CD4-positive, alpha-beta T cell treated with Interleukin-6 at 100 ng/mL for 8 hours (primary cell): ENCODE measurements at places on chromosomes 16 and 17.

DNA sequence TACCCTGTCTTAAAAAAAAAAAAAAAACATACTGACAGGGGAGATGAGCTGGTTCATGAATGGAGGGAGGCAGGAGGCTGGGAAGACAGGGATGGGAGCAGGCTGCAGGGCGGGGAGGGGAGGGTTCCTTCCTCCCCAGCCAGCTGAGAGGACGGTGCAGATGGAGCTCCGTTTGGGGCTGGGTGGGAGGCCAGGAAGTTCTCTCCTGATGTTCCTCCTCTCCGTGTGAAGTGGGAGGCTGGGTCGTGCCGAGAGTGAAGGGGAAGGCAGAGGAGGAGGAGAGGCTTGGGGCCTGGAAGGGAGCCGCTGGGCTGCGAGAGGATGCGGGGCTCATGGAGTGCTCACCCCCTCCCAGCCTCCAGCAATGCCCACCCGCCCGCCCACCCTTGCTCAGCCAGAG is 21.3 kb downstream of the SBK1 start:
- no peak for DNase-seq

DNA sequence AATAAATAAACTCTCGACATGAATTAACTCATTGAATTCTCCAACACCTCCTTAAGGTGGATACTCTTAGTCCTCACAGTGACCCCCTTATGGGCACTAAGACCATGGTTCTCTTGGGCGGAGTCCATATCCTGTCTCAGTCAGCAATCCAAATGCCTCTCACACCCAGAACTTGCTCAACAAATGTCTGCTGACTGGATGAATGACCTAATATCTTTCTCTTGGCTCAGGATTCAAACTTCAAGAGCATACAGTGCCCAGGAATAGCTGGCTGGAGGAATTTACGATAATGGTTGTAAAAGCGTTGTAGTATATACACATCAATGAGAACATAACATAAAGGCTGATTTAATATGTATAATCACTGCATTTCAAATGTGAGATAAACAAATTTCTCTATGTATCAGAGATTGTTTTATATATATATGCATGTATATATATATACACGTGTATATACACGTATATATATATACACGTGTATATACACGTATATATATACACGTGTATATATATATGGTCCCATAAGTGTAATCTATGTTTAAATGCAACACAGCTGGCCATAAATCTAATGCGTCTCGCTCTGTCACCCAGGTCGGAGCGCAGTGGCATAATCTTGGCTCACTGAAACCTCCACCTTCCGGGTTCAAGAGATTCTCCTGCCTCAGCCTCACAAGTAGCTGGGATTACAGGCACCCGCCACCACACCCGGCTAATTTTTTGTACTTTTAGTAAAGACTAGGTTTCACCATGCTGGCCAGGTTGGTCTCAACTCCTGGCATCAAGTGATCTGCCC is 6.5 kb upstream of the UBB start:
- no peak for DNase-seq

GRCh38 chr17:77846531-77847085 is 111.9 kb upstream of the TNRC6C start:
- DNase-seq, result peak; percentile 44

- no peak for DNase-seq
Observed at GRCh38 chr16:63458846-63459245, 1422.6 kb upstream of the CDH8 start.

- no peak for DNase-seq
Observed at GRCh38 chr16:24125214-24125613, 130.9 kb upstream of the CACNG3 start.

- no peak for DNase-seq
Observed at GRCh38 chr17:41652461-41652970, 28.1 kb upstream of the KRT17 start.

DNA sequence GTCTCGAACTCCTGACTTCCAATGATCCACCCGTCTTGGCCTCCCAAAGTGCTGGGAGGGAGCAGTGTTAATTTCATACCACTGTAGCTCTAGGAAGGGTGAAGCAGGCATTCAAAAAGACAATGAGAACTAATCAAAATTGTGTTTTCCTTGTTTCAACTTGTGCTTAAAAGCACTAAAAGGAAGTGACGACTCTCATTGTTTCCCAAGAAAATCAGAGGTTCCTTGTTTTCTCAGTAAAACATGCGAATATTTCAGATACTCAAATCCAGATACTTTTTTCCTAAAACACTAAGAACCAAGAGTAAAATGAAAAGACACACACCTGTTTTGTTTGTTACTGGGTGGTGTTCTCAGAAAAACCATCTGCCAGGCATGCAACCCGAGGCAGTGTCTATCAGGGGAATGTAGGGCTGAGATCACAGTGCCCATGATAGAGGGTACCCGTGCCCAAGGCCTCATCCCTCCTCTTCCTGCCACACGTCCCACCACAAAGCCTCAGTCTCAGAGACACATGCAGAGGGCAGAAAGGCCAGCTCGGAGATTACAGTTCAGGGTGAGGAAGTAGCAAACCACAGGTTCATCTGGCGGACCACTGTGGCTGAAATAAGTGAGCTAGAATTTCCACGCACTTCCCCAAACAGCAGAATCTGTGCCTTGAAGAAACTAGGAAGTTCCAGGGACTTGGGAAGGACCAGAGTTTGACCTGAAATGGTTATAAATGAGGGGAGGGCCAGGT is 33.7 kb downstream of the GINS3 start:
- DNase-seq, result peak; percentile 10

- DNase-seq, result no peak
Observed at GRCh38 chr17:28544402-28545140, 7.9 kb downstream of the UNC119 start.

GRCh38 chr16:81624403-81624759 is 154.7 kb upstream of the PLCG2 start:
- DNase-seq, result no peak

- no peak for DNase-seq
Observed at GRCh38 chr17:81294512-81295030, 536 bp downstream of the SLC38A10 start.

- no peak for DNase-seq
Observed at GRCh38 chr17:28347261-28347891, 10.0 kb downstream of the POLDIP2 start.

DNA sequence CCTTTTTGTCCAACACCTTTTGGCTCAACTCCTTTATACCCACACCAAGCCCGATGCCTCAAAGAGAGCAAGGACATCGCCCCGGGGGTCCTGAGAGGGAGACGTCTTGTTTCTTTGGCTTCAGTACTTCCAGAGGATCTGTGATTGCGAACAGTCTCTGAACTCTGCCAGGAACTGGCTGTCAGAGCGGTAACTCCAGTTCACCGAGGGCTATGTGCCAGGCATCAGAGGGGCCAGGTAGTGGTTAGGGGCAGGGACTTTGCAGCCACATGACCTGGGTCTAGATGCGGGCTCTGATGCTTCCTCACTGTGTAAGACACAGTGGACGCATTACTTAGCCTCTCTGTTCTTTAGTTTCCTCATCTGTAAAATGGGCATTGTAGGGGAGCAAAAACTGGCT is 21.6 kb downstream of the LLGL2 start:
- DNase-seq, result no peak
